ENCODE measurements at places on chromosomes 3 and 15.

DNA sequence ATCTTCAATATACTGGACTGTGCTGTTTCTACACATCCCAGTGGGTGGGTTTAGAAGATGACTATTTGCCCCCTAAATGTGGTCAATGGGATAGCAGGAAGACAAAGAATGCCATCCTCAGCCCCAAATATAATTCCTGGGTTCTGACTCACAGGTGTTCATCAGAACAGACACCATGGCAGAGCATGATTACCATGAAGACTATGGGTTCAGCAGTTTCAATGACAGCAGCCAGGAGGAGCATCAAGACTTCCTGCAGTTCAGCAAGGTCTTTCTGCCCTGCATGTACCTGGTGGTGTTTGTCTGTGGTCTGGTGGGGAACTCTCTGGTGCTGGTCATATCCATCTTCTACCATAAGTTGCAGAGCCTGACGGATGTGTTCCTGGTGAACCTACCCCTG, 3.0 kb downstream of the CXCR6 start:
- no peak for DNase-seq

- DNase-seq, result no peak
Measured at GRCh38 chr15:63219196-63219710, 29.8 kb downstream of the RAB8B start.

DNA sequence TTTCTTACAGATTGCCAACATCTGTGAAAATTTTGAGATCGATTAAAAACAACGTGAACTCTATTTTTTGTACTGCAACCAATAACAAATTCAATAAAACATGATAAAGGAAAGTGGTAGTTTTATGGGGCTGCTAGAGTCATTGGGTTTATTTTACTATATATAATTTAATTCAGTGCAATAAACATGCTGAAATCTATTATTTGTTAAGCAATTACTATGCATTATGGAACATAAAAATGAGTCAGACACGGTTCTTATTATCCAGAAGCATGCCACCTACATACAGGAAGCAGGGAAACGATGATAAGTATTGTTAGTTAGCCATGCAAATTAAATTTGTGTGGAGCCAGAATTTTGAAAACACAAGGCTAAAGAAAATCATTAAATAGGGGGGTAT, 27.2 kb downstream of the NPHP3 start:
- no peak for DNase-seq

DNA sequence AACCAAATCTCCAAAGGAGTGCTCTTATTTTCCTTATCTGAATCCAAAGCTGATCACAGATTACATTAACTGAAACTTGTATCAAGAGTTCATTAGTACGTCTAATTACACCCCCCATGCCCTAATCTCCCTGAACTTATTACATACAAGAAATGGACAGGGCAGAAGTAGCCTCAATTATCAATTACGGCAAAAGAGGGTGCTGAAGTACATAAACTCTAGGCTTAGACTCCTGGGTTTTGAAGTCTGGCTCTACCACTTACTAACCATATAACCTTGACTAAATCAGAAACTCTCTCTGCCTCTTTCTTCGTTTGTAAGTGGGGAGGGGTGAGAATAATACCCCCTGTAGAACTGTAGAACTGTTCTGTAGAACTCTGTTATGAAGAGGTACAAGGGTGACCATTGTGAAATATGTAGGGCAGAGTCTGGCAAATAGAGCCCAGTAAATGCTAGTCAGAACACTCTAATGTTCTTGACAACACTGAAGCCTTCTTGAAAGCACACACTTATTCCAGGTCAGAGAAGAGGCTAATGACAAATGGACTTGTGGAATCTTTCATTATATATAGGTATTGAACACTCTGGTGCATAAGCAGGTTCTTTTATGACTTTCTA, 19.6 kb upstream of the OR5K4 start:
- DNase-seq, result no peak

GRCh38 chr3:104672331-104672730, 694.4 kb upstream of the ALCAM start:
- DNase-seq, result no peak

DNA sequence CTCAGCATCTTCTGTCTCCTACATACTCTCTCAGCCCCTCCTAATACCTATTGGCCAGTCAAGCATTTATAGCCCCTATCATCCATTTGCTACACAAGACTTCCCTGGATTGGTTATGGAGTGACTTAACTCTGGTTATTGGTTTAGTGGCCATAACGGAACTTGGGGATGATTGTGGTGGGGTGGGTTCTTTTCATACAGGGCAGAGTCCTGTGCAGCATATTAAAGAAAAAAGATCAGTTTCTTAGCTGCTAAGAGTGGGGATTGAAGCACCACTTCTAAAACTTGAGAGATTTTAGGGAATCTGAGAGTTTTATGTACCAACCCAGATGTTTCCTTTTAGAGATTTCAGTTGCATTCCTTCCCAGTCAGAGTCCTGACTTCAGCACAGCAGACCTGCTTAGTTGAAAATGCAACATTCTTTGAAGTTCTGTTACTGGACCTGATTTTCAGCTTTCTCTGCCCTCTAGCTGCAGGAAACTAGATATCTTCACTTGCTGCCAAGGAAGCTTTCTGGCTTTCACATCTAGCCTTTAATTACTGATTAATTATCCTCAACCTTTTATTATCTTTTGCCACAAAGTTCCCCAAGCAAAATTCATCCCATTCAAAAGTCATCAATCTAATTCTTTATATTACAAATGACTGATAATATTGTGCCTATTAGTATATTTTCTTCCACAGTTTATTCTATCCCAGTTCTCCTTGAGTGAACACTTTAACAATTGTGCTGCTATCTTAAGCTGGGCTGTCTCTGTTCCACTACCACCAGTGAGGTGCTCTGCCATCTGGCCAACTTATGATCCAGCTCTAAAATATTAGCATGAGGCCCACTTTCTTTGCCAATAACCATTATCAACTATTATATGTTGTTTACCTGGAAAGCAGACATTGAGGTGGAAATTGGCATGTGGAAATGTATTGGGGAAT, 906.0 kb upstream of the ALCAM start:
- no peak for DNase-seq
